ENCODE measurements at places on chromosomes 2 and 18.

- no peak for DNase-seq
Measured at GRCh38 chr2:36568516-36569246, 29.3 kb downstream of the FEZ2 start.

DNA sequence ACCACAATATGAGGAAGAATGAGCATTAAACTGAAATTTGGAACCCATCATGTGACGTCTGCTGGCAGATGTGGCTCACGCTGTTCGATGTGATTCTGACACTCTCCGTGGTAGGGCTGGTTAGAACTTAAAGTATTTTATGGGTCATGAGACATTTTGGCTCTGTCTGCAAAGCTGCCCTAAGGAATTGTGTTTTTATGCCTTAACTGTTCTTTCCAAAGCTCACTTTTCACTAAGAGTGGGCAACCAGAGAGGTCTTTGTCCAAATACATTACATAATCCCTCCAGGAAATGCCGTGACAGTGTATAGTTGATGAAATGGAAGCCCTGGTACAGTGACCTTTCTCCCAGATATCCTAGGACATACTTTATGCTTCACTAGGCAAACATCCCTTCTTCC lies 119.1 kb downstream of the AQP4 start:
- no peak for DNase-seq

DNA sequence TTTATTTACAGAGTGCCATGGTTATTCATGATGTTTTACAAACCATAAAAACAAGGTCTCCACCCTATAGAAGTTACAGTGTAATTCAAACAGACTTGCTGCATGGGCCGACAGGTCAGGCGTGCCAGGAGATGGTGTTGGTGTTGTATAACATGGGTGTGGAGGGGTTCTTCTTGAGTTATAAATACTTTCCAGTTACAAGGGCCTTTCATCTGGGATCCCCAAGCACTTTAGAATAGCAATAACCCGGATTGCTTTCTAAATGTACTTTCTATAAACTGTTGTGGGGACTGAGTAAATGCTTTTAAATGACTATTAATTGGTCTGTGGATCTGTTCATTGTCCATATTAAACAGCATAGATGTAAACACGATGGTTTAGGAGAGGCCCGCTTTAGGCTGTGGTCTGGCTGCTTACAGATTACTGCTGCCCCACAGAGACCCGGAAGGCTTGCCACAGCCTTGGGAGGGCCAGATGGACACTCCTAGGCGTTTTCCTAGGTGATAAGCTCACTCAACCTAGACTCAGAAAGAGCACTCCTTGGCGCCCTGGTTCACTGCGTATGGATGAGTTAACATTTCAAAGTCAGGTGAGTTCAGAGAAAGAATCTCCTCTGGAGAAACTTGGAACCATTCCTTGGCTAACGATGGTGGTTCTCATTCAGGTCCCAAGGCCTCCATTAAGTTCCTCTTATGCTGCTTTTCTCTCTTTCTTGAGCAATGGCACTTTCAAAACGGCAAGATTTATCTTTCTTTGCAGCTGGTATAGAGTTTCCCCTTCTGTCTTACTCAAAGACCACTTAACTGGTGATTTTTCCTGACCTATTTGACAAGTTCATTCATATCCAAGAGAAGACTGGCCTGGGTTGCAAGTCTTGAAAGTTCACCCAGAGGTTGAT lies 3.6 kb upstream of the KIAA2012 start:
- DNase-seq = no peak

GRCh38 chr2:44778671-44779476 lies 162.6 kb upstream of the SIX3 start:
- no peak for DNase-seq

DNA sequence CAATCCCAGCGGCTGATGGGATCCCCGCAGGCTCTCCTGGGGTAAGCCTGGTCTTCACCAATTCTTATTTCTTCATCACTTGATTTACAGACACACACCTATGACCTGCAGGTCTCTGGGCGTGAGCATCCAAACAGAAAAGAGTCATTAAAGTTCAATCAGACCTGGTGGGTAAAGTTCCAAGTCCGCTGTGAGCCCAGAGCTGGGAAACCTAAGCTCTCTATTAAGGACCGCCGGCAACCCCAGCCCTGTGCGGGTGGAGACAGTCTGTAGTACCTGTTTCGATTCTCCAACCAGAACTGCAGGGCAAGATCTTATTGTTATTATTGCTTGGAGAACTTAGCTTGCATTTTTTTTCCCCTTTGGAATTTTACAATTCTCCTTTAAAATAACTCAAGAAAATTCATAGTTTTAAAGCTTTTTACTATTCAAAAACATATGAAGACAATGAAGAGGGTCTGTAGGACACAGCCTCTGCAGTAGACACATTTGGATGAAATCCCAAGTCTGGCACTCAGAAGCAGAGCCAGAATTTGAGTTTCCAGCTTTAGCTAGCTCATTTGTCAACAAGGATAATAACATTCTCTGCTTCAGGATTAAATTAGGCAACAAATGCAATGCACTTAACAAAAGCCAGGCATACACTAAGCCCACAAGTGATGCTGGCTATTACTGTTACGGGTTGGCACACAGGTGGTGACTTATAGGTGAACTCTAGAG lies 376.4 kb downstream of the INSIG2 start:
- DNase-seq = no peak

GRCh38 chr2:24238158-24238557 lies 63.3 kb downstream of the FAM228A start:
- no peak for DNase-seq

- no peak for DNase-seq
Measured at GRCh38 chr2:202488671-202489070, 112.5 kb downstream of the BMPR2 start.

- DNase-seq = no peak
Measured at GRCh38 chr2:236847023-236847422, 238.7 kb upstream of the COPS8 start.

- DNase-seq = no peak
Measured at GRCh38 chr2:122528958-122529705, 773.7 kb downstream of the TSN start.

GRCh38 chr2:136532171-136532570 lies 233.2 kb upstream of the THSD7B start:
- DNase-seq = no peak

GRCh38 chr2:167686691-167687090 lies 560.7 kb downstream of the STK39 start:
- no peak for DNase-seq

DNA sequence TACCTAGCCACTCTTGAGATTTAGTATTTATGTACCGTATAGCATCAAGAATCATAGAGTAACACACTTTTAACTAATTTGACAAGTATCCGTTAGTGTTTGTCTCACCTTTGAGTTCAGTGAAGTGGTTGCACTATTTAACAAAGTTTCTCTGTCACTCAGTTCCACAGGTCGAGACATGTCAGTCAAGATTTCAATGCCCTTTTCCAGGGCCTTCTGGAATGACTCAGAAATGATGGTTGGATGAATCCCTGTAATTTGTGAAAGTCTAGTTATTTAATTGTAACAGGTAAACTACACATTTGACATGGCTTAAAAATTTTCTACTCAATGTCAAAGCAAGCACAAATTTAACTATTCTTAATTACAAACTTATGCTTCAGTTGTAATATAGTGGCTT lies 9.7 kb downstream of the CCT4 start:
- no peak for DNase-seq

GRCh38 chr2:196112418-196113034 lies 43.9 kb upstream of the DNAH7 start:
- no peak for DNase-seq

DNA sequence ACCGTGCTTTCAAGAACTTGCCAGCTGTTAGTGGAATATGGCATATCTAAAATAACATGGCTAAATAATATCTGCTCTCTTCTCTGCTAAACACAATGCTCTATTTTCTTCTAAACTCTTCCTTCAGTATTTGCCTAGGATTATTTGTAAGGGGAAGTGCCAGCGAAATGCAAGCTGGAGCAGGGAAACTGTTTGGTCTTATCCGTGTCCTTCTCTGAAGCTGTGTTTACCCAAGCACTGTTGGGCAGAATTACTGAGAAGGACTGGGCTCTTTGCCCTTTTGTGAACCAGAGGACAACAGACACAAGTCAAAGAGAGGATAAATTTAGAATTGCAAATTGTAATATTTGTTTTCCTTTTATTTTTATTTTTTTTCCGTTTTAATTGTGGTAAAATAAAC lies 23.6 kb downstream of the CPO start:
- DNase-seq = no peak

- no peak for DNase-seq
Measured at GRCh38 chr2:240649331-240649730, 24.1 kb downstream of the GPR35 start.

DNA sequence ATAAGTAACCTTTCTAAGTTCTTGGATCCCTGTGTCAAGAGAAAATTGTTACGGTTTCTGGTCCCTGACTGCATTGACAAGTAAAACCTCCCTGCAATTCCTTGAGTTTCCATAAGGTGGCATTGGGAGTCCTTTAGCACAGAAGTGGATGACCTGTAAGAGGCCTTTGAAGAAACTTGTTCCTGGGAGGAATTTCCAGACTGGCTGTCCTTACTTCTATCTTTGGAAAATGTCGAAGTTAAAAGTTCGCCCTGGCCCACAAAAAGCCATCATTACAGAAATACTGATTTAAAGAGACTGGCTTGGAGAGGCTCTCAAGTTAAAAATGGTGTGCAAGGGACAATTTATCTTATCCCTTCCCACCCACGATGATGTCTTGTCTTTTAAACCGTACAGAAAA lies 218.4 kb downstream of the CDH20 start:
- peak; percentile 8 for DNase-seq

- no peak for DNase-seq
Measured at GRCh38 chr2:51673628-51674027, 641.7 kb upstream of the NRXN1 start.

DNA sequence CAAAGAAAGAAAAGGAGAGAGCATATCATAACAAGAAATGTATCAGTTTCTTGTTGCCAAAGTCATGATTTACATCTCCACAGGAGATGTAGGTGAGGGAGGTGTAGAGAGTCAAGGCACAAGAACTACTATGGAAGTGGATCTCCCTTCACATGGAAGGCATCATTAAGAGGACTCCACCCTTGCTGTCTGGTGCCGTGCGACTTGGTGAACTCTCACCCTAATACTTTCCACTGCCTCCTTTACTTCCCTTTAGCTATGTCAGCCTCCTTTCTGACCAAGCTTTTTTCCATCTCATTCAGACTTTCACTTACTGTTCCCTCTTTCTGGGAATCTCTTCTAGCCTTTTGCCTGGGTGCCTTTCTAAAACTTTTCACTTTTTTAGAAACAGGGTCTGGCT lies 490.0 kb downstream of the THSD7B start:
- DNase-seq = no peak

- DNase-seq = no peak
Measured at GRCh38 chr2:100568989-100569388, 6.2 kb downstream of the PDCL3 start.

- DNase-seq = no peak
Measured at GRCh38 chr2:148900350-148900837, 25.4 kb downstream of the KIF5C start.

DNA sequence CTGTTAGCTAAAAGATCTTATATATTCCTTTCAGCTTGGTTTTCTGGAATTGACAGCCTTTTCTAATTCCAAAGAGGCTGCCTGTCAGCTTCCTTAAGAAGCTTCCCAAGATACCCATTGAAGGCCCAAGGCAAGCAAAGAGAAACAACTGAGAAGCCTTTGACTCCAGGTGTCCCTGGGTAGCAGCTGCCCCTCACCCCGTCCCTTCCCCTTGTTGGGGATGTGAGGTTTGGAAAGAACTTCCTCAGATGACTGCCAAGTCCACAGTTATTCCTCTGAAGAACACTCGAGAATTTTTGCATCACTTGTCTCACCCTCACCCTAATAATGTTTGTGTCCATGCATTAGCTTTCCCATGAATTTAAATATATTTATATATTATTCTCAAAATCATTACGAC lies 13.3 kb downstream of the MAPRE3 start:
- no peak for DNase-seq

GRCh38 chr18:60022671-60023276 lies 123.0 kb downstream of the PMAIP1 start:
- DNase-seq = no peak

DNA sequence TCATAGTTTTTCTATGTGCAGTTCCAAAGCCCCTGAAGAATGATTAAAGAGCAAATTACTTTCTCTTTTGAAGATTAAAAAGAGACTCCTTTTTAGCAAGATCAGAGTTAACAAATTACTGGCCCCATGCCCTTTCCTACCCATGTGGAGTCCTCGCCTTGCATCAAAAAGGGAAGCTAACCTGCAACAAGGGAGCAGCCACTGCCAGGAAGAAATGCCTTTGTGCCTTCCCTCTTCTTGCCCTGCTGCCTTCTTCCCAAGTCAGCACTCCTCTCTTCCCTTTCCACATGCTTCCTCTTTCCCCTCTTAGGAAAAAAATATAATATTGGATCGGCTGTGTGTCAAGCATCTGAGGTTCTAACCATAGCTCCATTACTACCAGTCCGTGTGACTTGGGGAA lies 37.1 kb upstream of the CYP1B1 start:
- no peak for DNase-seq

- no peak for DNase-seq
Measured at GRCh38 chr2:215576572-215576971, 140.7 kb upstream of the FN1 start.

DNA sequence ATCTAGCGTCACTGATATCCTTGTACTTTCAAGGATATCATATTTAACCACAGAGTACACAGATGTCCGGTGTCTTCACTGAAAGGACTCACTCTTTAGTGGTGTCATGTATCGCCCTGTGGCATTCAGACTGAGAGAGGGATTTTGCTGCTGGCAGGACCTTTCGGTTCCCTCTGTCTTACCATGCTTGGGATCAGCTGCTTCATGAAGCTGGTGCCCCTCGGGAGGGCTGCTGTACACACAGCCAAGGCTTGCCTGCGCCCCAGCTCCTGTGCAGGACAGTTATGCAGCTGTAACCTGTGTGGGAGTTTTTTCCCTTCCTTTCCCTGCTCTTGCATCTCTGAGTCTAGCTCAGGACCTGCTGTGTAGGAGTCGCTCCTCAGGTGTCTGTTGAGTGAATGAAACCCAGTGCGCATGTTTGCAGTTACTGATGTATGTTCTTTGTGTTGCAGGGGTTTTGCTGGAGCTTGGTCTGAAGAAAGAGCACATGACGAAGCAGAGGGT lies 64.4 kb downstream of the GREB1 start:
- DNase-seq = no peak

GRCh38 chr18:36155851-36156757 lies 26.4 kb downstream of the ELP2 start:
- no peak for DNase-seq

DNA sequence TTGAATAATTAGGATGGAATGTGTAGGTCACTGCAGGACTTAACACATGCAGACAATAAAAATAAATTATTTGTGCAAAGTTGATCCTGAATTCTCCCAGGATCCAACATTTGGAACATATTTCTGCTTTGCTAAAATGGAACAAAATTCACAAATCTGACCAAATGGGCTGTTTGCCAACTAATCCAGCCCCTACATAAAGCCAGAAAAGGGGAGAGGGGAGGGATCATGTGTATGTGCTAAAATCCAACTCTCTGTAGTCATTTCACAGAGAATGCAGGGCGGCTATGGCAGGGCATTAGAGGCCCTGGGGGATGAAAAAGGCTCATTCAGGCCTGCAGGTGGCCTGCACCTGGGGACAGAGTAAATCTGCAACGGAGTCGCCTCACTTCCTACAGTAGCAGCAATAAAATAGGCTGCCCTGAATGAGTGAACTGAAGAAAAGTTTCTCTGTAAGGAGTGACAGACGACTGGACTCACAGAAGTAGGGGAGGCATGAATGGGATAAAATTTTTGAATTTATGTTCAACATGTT lies 4.0 kb upstream of the ZFP36L2 start:
- no peak for DNase-seq

Measured in CD4-positive, alpha-beta T cell treated with Interleukin-6 at 100 ng/mL for 8 hours (primary cell).